PC-3 (cell line): ENCODE measurements at places on chromosomes 7 and 10. TPM values are rescaled to one million over a fixed set of nuclear protein-coding genes. Genes with fewer than 3 reads are reported as not detected.
A peak's percentile ranks its signal among the peaks of the same experiment; 100 is the strongest.

The NODAL gene
- total RNA-seq = not detected in 2 replicates

DNA sequence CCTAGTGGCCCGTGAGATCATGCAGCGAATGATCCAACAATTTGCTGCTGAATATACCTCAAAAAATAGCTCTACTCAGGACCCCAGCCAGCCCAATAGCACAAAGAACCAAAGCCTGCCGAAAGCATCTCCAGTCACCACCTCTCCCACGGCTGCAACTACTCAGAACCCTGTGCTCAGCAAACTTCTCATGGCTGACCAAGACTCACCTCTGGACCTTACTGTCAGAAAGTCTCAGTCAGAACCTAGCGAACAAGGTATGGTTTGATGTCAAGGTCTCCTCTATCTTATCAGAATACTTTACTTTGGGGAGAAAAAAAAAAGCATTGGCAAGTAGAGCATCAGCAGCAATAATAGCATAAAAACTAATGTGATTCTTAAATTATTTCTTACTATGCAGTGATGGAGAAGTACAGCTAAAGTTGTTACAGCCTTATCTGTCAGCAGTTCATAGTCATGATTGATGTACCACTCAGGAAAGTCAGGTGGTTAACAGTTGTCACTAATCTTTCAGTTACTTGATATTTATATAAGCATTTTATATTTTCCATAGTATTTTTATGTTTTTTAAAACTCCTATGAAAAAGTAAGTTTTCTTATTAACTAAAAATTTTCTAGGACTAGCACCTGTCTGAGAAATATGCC is 117.1 kb downstream of the LCOR start:
- no peak for DNase-seq

The PVRIG gene
- total RNA-seq = not detected in 2 replicates

The TUBB8 gene
- total RNA-seq = not detected in 2 replicates

- DNase-seq = no peak
Observed at GRCh38 chr7:131285556-131285955, 42.1 kb upstream of the MKLN1 start.

The NPSR1 gene
- total RNA-seq = not detected in 2 replicates

The NME8 gene
- not detected in 2 replicates for total RNA-seq

DNA sequence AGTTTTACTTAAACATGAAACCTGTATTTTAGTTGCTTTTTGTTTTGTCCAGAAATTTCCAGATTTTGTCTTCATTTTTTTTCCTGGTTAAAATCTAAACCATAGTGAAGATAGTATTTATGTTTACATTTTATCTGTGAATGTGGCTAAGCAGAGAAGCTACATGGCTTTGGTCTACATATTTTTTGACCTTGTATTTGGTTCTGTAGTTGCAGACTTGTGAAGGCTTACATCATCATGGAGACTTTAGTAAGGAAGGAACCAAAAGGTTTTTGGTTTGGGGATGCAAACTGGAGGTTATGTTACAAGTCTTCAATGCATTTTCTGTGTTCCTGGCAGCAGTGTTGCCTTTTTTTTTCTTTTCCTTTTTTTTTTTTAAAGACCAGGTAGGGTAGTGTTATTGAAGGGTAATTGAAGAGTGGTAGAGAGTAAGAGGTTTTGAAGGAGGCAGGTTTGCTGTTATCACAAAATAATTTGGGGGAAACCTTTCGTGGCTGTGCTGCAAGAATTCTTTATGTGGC is 30.9 kb upstream of the VDAC2 start:
- DNase-seq = no peak

DNA sequence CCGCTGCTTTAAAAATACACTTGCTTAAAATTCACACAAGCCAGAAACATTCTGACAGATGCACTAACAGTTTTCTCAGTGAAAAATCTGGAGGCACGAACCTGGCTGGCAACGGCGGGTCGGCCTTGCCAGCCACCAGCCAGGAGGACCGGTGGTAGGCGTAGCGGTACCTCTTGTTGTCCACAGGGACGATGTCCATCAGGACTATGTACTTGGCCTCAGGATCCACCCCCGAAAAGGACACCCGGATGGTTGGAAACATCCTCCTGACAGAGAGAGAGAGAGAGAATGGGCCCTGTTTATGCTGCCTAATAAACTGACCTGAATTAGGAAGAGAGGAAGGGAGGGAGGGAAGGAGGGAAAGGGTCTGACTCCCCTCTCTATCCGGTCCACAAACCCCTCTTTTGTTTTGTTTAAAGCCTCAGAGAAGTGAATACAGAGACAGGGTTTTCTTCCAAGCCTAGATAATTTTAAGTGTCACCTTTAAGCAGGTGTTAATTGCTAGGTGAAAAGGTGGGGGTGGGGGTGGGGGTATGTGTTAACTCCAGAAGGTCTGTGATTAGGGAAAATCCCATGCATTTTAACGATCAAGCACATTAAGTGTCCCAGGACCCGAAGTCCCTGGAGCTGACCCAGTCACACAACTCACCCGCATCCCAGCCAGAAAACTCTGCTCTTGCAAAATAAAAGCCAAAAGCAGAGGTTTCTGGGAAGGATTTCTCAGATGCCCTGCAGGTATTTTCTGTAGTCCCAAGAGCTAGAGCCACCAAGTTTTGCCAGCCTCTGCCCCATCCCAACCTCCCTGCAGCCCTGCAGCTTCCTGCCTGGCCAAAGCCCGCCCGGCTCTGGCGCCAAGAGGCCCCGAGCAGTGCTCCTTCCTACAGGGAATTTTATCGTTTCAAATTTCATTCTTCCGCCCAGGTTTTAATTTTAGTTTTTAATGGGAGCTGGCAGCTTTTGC is 5.0 kb downstream of the TBX20 start:
- peak; percentile 55 for DNase-seq

The BAMBI gene
- 9.6 and 10.7 TPM in 2 replicates for total RNA-seq

DNA sequence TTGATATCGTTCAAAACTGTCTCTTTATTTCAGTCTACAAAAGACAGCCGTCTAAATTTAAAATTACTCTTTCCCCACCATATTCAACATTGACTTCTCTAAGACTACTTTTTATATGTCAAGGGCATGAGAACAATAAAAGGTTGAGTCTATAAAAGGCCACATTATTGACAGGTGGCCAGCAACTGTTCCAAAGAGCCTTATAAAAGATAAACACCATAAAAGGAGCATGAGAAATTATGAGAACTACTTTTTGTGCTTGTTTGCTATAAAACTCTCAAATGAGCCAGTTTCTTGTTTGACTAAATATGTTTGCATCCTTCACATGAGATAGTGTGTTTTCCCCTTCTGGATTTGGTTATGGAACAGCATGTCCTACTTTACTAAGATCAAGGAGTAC is 189.2 kb downstream of the THSD7A start:
- no peak for DNase-seq

GRCh38 chr10:19800161-19800560 is 16.1 kb upstream of the PLXDC2 start:
- DNase-seq = no peak

DNA sequence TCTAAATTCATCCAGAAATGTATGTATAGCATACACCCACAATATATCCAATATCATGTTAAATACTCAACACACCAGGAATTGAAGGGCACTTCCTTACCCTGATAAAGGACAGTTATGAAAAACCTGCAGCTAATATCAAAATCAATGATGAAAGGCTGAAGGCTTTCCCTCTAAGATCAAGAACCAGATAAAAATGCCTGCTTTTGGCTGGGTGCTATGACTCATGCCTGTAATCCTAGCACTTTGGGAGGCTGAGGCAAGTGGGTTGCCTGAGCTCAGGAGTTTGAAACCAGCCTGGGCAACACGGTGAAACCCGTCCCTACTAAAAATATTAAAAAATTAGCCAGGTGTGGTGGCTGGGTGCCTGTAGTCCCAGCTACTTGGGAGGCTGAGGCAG is 21.6 kb upstream of the UPP1 start:
- DNase-seq = peak; percentile 43

DNA sequence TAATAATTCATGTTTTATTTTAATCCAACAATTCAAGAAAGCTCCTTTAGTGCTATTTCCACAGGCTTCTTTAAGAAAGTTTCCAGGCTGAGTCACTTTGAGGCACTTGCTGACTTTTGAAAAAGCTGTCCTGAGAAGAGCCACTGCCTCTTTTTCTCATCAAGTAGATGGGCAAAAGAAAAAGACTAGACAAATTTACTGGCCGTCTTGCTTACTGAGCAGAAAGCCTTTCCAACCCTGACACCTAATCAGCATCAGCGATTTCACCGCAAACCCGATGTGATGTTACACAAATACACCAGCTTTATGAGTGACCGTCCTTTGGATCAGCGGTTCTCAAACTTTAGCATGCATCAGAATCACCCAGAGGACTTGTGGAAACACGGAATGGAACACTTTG is 24.3 kb downstream of the CTTNBP2 start:
- no peak for DNase-seq

- DNase-seq = no peak
Observed at GRCh38 chr7:96055717-96056116, 266.2 kb downstream of the SLC25A13 start.

The POR gene
- total RNA-seq = 112 and 119 TPM in 2 replicates

The SSBP1 gene
- total RNA-seq = 212 and 269 TPM in 2 replicates

- DNase-seq = peak; percentile 55
Observed at GRCh38 chr10:6406220-6407033, 173.6 kb downstream of the PRKCQ start.

The GIMAP4 gene
- total RNA-seq = not detected in 2 replicates

The LLCFC1 gene
- total RNA-seq = not detected in 2 replicates

DNA sequence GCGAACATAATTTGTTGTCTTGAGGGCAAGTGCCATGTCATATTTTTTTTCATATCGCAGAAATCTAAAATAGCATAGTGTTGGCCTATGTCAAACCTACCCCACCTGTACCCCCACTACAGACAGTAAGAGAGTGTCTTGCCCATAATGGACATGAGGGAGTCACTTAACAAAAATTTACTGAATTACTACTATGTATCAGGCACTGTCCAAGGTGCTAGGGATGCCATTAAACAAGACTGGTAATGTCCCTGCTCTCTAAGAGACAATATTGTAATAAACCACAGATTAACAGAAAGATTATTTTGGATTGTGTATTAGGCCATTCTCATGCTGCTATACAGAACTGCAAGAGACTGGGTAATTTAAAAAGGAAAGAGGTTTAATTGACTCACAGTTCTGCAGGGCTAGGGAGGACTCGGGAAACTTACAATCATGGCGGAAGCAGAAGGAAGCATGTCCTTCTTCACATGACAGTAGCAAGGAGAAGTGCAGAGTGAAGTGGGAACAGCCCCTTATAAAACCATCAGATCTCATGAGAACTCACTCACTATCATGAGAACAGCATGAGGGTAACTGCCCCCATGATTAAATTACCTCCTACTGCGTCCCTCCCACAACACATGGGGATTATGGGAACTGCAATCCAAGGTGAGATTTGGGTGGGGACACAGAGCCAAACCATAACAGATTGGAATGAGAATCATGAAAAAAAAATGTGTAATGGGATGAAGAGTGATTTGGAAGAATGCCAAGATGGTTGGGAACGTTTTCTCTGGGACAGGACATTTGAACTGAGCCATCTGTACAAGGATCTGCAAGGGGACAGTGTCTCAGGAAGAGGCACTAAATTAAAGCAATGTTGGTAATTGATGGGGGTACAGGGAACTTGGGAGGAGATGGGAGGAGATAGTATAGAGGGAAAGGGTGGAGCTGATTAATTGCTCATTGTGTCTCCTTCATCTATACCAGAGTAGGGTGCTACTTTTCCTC is 108.5 kb downstream of the FAM107B start:
- no peak for DNase-seq

- no peak for DNase-seq
Observed at GRCh38 chr7:113131367-113131766, 13.0 kb upstream of the SMIM30 start.

The SRRM3 gene
- total RNA-seq = 0.66 and 3.2 TPM in 2 replicates

DNA sequence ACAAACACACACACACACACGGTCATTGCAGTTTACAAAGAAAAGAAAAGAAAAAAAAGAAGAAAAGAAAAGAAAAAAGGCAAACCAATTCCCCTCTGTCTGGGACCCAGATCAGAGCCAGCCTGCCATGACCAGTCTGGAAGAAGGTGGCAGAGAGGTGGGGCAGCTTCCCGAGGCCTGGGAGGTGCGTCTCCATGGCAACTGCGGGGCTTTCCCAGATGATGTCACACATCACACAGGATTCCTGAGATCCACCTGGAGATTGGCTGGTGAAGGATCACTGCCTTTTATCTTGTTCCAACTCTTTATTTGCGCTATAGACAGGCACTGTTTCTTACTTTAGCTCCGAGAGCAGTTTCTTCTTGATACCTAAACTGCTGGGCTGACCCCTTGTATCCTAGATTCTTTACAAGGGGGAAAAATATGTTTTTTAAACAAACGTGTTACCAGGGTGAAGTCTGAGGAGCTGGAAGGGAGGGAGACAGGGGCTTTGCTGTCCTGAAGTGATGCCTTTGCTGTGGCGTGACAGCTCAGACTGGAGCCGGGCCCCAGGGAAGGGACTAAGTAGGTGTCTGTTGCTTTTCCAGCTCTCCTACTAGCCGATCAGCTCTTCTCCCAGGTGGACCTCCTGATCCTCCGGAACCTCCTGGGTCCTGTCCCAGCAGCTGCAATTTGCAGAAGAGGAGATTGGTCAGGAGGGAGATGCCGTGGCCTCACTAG is 298.5 kb downstream of the KLF6 start:
- DNase-seq = peak; percentile 86

DNA sequence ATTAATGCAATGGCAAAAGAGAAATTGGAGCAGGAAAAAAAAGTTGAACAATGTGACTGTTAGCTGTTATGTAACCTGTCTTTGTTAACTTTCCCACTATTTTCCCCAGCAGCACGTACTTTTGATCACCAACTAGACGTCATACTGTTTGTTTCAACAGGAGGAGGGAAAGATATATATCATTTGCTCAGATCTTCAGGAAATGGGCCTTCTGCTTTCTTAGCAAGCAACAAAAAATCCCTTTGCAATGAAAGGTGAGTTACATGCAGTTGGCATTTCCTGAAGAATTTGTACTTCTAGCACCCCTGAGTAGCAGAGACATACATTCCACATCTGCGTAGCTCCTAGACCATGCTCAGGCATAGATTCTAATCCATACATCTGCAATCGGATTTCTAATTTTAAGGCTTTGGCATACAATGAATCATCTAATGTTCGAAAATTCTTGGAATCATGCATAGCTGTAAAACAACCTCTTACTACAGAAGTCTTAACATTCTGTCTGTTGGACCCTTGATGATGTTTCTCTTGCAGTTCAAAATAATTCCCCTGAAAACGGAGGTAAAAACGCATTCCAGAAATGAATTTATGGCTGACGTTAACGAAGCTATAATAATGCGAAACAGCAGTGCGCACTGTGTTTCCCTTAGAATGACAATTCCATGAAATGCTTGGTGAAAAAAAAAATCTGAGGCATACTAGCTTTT is 286.9 kb upstream of the MGMT start:
- no peak for DNase-seq

GRCh38 chr10:46544989-46545791 is 11.3 kb downstream of the GPRIN2 start:
- DNase-seq = peak; percentile 34

DNA sequence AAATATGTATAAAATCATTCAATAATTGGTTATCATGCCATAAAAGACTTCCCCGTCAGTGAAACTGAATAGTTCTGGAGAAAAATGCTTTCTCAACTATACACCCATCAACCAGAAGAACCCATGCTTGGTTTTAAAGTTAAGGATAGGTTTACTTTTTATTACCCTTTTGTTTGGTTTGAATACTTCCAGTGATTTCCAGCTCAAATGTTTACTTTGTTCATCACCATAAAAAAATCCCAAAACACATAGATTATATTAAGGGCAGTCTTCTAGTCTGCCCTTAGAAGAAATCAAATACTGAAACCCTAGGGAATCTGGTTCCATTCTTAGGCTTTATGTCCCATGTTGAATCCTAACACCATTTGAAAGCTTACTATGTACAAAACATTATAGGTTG is 49.2 kb downstream of the PTTG1IP2 start:
- peak; percentile 31 for DNase-seq

The WDR86 gene
- total RNA-seq = not detected in 2 replicates

GRCh38 chr7:64312826-64313225 is 935 bp upstream of the ZNF736 start:
- DNase-seq = no peak
